ENCODE measurements at places on chromosomes 11 and 22.
A peak's percentile ranks its signal among the peaks of the same experiment; 100 is the strongest.

- peak; percentile 57 for DNase-seq
Observed at GRCh38 chr11:48172818-48173609, 43.6 kb upstream of the OR4B1 start.

GRCh38 chr22:27867953-27868731 is 50.9 kb downstream of the PITPNB start:
- DNase-seq, result no peak

GRCh38 chr11:20452585-20452984 is 65.1 kb downstream of the PRMT3 start:
- DNase-seq, result no peak

DNA sequence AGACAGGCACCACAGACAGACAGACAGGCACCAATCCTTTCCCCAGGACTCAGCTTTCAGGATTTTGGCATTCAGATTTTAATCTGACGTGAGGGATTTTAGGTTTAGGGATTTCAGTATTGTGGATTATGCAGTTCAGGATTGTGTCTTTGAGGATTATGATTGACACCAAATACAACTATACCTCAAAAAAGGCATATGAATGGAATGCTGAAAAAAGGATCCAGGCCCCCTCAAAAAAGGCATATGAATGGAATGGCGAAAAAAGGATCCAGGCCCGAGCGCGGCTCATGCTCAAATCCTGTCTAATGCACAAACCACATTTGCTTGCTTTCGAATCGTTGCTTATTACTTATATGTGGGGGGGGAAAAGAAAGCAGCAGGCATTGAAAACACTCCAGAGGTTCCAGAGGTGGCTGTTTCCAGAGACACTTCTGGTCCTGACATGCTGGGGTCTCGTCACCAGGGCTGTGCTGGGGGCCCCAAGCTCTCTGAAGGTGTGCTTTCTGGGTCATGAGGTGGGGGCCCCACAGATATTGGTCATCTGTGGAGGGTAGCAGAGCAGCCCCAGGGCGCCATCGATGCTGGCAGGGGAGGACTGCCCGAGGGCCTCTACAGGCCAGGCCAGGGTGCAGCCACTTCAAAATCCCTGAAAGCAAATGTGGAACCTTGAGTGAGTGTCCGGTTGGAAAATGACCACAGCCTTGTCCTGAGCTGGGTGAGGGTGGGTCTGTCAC is 16.8 kb upstream of the OSBPL5 start:
- no peak for DNase-seq

DNA sequence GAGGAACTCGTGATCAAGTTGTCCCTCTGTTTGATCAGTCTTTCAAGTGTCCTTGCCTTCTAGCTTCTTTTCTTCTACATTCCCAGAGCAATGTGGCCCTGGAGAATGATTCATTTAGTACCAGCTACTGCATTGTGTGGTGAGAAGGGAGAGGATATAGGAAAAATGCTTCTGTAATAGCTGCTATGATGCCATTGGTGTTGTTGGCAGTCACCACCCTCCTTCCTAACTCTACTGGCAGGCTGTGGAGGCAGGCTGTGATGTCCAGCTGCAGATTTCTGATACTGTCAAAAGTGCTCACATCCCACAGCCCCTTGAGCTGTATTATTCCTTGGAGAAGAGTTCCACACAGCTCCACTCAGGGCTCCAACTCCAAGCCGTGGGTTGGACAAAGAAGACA is 52.8 kb downstream of the ENDOD1 start:
- DNase-seq, result no peak

GRCh38 chr22:30906411-30906810 is 62.2 kb downstream of the MORC2 start:
- no peak for DNase-seq

GRCh38 chr11:120717042-120717441 is 205.5 kb downstream of the GRIK4 start:
- no peak for DNase-seq

GRCh38 chr22:32699686-32700085 is 101.8 kb upstream of the TIMP3 start:
- DNase-seq, result no peak

DNA sequence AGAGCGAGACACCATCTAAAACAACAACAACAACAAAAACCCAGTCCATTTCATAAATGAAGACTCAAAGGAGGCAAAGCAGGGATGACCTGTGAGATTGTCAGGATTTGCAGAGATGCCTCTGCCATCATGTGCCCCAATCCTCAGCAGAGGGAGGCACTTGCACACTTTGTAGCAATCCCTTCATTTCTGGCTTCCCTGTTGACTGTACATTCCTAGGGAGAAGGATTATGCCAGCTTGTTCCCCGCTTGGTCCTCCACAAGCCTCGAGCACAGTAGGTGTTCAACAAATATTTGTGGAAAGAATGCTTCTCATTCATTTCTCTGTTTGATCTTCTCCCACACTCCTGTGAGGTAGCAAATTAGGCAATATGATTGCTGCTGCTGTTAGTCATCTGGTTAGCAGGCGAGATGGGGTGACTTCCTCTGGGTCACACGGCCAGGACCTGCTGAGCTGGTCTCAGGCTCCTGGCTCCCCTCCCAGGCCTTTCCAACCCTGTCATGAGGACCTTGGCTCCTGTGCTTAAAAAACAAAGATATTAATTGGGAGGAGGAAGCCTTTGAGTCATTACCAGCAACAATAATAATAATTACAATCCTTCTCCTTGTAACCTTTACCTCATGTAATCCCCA is 34.1 kb downstream of the LIF start:
- DNase-seq, result peak; percentile 94

- no peak for DNase-seq
Observed at GRCh38 chr22:50403701-50404101, 60.6 kb downstream of the PPP6R2 start.

DNA sequence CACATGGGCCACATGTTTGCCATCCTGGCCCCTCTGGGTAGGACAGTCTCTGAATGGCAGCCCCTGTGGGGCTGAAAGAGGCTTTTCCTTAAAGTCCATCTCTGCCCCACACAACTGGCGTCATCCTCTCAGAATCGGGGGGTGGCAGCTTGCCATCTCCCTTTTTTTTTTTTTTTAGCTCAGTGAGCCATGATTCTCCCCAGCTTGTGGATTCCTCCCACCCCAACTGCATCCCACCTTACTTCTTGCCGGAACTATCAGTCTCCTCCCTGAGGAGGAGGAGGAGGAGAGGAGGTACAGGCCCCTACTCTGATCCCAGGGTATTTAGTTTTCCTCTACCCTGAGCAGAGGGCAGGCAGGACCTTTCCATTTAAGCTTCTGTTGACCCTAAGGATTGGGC is 3.4 kb downstream of the DGKZ start:
- no peak for DNase-seq

DNA sequence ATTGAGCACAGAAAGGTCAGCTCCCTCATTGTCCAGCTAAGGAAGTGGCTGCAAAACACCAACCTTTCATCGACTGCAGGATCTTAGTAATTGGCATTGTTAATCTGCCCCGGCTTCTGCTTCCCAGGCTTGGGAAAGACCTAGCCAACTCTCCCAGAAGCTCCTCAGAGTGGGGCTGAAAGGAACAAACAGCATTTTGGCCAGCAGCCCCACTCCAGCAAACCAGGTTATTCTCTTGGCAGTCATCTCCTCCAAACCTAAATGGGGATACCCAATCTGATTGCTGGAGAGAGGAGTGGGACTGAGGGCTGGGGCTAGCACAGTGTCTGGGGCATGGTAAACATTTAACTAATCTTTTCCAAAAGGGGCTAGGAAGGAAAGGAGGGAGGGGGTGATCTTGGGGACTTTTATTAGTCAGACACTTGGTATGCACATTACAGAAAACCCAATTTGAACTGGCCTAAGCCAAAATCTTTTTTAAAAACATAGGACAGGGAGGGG is 294.4 kb downstream of the MN1 start:
- no peak for DNase-seq

- DNase-seq, result no peak
Observed at GRCh38 chr11:60457576-60457975, 1.9 kb downstream of the MS4A1 start.

GRCh38 chr22:25208743-25209505 is 9.3 kb downstream of the CRYBB3 start:
- DNase-seq, result no peak

- DNase-seq, result no peak
Observed at GRCh38 chr11:70926543-70927201, 325.7 kb downstream of the SHANK2 start.

DNA sequence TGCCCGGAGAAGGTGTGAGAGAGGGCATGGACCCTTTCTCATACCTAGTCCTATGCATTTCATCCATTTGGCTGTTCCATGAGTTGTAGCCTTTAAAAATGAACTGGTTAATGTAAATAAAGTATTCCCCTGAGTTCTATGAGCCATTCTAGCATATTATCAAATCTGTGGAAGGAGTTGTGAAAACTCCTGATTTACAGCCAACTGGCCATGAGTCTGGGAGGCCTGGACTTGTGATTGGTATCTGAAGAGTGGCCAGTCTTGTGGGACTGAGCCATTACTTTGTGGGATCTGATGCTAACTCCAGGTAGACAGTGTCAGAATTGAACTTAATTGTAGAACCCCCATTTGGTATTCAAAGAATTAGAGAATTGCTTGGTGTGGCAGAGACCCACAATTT is 48.4 kb downstream of the FAM118A start:
- no peak for DNase-seq

DNA sequence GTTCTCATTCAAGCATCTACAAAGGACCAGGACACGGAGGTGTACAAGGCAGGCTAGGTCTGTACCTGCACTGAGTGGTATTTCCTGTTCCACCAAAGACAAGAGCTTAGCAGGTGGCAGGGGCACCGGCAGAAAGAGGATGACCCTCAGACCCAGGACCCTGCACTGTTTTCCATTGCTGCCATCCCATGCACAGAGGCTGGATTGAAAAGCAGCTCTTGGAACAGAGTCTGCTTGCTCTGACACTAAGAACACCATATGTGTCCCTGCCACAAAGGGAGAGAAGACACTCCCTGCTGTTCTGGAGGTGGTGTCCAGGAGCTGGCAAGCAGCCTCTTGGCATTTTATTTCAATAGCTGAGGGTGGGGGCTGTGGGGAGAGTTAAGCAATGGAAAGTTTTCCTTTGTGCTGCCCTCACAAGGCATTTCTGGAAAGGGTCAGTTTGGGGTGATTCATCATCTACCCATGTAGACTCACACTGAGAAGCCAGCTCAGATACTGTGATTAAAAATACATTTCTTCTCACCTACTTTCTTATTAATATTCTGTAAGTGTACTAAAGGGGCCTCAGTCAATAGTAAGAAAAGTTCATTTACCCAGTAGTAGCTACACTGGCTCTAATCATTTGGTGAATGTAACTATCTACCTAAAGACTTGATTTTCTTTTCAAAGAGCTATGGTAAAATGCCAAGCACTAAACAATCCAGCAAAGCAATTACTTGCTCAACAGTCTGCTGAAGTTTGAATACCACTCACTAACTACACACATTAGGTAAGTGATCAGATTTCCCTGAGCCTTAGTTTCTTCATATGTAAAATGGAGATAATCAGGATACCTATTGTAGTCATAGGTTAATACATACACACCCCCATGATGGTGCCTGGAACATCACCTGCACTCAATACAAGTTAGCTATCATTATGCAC is 55.2 kb downstream of the SLC1A2 start:
- peak; percentile 90 for DNase-seq

GRCh38 chr11:82246926-82247325 is 486.7 kb downstream of the FAM181B start:
- no peak for DNase-seq

DNA sequence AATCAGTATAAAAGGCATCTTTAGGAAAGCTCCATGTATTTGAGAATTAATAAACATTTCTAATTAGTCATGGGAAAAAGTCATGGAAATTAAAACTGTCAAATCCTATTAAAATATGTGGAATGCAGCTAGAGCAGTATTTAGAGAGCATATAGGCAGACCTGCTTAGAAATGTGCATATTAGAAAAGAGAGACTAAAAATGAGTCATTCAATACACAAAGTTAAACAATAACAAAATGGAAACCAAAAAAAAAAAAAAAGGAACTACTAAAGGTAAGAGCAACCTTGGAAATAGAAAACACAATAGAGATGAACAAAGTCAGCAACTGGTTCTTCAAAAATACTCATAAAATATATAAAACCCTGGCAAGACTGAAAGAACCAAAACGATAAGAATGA is 59.7 kb upstream of the RASSF10 start:
- DNase-seq, result no peak

DNA sequence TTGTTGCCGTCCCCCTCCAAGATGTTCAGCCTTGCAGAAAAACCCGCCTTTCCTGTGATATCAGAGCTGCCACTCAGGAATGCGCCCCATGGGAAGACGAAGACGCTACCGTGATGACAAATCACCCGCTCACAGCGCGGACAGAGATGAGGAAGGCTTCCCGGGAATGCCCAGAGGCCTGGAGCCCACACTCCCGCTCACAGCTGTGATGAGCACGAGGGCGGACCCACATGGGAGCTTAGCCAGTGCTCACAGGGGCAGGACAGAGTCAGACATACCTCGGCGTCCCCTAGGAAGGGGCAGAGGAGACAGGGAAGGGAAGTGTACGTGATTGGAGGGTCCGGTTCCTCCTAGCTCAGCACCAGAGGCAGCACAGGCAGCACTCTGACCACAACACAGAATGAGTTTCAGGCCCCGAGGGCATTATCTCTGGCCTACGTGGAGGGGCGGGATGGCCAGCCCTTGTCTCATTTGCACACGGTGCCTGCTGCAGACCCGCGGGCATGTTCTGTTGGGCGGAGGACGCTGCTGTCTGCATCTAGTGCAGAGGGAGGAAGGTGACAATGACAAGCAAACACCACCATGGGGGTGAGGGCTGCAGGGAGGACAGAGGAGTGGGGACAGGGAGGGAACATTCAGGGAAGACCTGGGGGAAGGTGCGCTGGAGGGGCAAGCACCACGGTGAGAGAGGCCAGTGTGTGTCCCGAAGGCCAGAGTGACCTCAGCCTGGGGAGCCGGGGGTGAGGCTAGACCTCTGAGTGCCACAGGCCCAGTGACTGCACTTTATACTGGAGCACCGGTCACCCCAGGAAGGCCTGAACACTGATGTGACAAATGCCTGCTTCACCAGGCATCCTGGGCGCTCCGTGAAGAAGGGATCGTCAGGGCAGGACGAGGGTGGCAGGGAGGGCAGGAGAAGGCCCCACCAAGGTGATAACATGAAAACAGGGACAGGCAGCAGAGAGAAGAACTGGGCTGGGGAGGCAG is 79.6 kb downstream of the CELSR1 start:
- DNase-seq, result peak; percentile 12

DNA sequence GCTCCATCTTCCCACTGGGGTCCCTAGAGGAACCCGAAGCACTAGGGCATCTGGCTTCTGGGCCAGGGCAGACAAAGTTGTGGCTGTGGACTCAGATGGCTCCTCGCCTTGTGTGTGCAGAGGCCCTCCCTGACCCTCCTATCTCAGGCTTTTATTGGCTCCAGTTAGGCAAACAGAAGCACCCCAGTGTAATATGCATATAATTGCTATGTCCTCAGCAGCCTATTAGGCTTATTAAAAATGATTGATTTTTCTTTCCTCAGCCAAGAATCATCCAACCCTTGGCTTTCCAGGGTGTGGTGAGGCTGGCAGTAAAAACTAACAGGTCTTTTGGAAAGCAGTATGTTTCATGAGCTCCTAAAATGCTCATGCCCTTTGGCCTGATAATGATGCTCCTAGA is 22.3 kb downstream of the UPB1 start:
- DNase-seq, result no peak

Data from astrocyte of the spinal cord (primary cell).